ENCODE measurements at places on chromosomes 6 and 20.

- DNase-seq = no peak
These were observed 14.8 kb upstream of the MDGA1 start for GRCh38 chr6:37712508-37712907.

- DNase-seq = no peak
These were observed 723 bp downstream of the AKIRIN2 start for GRCh38 chr6:87701344-87701675.

DNA sequence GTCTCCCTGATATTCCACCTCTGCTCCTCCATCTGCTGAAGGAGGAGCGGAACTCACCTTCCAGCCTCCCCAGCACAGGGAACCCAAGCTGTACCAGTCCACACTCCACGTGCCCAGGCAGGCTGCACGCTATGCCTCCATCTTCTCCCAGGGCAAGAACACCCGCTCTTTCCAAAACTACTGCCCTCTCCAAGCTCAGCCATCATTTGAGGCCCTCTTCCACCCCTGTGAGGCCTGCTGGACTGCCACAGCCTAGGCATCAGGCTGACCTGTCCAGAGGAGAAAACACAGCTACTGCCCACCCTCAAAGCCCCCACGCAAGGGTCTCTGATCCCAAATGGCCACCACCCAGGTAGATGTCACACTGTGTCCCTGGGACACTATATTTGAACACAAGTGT is 99.9 kb downstream of the PRND start:
- DNase-seq = no peak

GRCh38 chr6:150418827-150419594 is 50.2 kb downstream of the IYD start:
- DNase-seq = peak; percentile 27

DNA sequence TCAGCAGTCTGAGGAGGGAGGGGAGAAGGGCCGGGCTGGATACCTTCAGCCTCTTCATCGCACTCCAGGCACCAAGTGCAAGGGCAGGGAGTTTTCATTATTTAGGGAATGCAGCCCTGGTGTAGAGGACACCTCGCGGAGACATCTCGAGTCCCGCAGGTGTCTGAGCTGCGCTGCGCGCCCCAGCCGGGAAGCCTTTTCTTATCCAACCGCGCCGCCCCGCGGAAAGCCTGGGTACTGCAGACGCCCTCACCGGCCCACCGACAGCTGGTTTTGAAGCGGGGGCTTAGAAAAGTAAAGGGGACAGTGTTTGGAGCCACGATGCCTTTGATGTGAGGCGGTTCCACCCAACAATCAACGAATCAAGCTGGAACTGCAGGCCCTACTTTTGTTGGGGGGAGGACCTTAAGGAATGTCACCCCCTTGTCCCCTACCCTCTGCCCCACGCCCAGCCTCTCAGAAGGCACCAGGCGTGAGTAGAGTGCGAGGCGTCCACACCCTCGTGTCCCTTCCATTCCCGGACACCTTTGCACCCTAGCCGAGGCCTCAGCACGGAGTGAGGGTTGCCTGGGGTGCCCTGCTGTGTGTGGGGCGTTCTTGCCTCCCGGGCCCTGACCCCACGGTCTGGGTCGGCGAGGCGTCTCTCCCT is 8.6 kb downstream of the NKX2-2 start:
- DNase-seq = peak; percentile 40

DNA sequence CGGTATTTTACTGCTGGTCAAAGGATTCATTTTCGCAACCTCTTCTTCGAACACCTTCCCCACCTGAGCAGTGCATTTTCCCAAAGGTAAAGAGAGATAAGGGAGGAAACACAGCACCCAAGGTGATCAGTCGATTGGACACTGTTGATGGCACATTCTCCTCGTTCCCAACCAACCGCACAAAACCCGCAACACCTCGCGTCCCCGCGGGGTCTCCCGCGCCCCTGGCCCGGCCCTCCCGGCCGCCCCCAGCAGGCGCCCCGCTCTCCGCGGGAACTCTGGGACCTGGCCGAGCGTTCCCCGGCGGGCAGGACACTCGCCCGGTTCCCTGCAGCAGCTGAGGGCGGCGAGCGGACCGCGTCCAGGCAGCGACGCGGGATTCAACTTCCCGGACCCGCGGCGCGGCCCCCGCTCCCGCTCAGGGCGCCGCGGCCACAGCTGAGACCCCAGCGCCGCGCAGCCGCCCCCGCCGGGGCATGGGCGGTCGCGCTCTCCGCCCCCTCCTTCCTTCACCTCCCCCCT is 506 bp downstream of the RGS17 start:
- DNase-seq = no peak

DNA sequence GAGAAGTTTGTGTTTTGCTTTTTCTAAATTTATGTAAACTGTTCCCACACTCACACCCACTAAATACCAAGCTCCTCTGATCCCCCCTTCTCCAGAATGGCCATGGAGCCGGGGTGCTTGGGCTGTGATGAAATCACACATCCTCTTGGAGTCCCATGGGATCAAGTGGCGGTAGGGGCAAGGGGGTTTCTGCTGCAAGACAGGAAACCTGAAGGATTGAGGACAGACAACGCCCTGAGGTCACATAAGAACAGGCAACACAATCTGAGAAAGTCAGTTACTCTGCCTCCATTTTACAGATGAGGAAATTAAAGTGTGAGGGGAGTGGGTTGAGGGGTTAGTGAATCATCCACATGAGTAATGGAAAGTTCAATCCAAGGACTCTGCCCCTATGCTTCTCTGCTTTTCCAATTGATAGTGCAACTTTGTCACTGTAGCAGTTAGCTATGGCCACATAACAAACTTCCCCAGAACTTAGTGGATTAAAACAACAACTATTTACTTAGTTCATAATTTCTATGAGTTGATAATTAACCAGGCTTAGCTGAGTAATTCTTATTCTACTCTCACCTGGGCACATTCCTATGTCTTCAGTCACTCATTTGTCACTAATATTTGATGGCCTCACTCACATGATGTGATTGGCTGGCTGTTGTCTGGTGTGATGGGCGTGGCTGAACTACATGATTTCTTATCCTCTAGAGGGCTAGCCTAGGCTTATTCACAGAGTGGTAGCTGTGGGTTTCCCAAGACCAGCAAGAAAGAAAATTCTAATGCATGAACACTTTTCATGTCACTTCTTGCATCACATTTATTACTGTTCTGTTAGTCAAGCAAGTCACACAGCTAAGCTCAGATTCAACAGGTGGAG is 311.1 kb upstream of the RNF24 start:
- no peak for DNase-seq

DNA sequence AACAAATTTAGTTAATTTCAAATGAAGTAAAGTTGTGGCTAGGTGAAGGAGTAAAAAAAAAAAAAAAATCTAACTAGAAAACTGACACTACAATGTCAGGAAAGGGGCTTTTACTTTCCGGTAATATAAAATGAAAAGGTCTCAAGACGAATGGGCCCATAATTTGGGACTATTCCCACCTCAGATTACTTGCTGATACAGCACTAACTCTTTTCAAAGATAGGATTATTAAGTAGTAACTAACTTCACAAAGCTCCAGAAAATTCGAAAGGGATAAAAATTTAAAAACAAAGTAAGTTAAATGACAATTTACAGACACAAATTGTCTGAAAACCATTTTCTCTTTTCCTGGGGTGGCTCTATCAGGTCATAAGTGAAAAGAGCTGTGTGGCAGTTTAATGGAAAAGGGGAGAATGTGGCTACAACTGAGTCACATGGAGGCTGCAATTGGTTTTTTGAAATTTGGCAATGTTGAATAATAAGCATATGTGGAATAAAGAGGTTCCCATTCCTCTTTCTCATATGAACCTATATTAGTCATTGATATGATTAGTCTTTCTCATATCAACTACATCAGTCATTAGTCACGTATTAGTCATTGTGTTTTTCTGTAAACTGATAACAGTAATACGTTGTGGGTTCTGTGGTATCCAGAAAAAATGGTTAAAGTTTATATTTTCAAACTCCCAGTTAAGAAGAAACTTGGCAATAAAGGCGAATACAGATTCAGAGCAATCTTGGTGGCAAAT is 78.0 kb downstream of the RWDD2A start:
- DNase-seq = no peak

DNA sequence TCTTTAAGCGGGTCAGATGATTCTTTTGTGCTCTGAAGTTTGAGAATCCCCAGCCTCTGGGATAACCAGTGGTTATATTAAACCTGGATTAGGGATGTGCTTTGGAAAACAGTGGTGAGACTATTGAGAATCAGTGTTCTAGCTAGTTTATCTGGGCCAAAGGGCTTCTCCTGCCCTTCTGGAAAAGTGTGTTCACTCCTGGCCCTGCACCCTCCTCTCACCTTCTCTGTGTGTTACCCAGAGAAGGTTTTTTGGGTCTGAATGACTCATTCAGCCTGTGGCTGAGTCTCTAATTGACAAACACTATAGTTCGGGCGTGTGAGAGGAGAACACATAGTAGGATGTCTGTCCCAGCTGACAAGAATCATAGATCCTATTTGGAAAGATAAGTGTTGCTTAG is 66.7 kb downstream of the LRRC1 start:
- no peak for DNase-seq

DNA sequence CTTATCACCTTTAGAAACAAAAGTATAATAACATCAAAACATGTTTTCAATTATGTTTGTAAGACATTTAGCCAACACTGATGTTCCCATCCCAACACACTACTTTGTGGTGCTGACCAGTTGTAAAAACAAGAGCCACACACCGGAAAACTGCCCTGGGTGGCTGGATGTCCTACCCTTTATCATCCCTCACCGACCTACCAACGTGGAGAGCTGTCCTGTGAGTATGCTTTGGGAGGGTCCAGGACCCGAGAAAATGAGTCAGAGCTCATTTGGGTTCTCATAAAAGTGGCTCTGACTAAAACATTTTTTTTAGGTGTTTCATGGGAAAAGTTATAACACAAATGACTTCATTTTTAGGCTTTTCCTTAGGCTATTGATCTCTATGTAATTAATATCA is 29.3 kb upstream of the CTAGE9 start:
- no peak for DNase-seq

- no peak for DNase-seq
These were observed at the start of gene EDN1 for GRCh38 chr6:12289933-12290820. TSS of gene EDN1 (plus strand) at chr6:12290361. CDS start at chr6:12290630, 269 bp downstream.

- DNase-seq = no peak
These were observed 7.9 kb upstream of the FAM210B start for GRCh38 chr20:56350842-56351241.

GRCh38 chr20:11098888-11099287 is 425.1 kb upstream of the JAG1 start:
- DNase-seq = no peak

DNA sequence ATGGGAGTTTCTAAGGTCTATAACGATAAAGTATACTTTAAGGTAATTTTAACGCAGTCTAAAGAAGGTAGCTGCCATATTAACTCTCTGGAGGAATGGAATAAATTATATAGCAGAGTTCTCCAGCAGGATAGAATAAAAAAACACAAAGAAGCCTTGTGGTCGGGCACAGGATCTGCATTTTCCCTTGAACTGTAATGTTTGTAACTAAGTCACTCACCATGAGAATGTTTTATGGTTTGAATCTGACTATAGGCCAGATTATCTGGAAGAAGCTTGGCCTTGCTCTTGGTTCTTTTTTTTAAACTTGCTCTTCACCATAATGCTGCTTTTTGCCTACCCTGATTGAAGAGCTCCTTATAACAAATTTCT is 238.8 kb upstream of the NOX3 start:
- DNase-seq = no peak

DNA sequence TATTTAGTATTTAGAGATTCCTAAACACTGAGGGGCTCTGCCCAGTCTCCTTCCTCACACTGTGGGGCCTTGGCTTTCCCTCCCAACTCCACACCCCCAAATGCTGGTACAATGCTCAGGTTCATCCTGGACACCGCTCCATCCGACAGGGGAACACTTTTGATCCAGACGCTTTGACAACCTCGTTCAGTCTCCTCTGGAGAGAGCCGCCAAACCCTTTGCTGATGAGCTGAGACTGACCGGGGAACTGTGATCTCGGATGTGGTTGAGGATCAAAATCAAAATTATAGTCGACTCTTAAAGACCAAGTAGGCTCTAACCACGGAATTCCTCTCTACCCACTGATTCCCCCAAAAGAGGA is 38.8 kb upstream of the HLA-E start:
- no peak for DNase-seq

- DNase-seq = no peak
These were observed 315.0 kb downstream of the ESR1 start for GRCh38 chr6:152122434-152122833.

DNA sequence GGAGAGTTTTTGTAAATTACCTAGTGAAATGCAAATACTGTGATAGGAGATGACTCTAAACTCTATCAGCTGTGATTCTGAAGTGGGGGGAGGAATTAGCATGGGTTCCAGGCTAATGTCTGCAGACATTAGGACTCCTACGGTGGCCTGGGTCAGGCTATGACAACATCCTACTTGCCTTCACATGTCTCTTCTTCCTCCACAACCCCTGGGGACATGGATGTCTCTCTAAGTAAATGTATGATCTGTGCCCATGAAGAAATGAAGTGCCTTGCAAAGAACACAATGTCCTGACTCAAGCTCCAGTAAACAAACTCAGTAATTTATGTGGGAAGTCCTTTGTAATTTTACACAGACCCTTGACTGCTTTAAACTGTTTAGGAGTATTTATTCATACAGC is 165.8 kb upstream of the EEF1E1 start:
- no peak for DNase-seq

DNA sequence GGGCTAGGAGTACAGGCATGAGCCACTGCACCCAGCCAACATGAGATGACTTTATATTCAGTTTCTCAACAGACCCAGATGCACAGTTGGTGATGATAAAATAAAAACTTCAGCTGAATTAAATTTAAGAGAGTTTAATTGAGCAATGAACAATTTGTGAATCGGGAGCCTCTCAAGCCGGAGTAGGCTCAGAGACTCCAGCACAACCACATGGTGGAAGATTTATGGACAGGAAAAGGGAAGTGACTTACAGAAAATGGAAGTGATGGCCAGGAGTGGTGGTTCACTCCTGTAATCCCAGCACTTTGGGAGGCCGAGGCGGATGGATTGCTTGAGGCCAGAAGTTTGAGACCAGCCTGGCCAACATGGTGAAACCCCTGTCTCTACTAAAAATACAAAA is 10.4 kb upstream of the BCAS4 start:
- no peak for DNase-seq

- no peak for DNase-seq
These were observed 143.0 kb upstream of the TNFAIP3 start for GRCh38 chr6:137724018-137724403.

DNA sequence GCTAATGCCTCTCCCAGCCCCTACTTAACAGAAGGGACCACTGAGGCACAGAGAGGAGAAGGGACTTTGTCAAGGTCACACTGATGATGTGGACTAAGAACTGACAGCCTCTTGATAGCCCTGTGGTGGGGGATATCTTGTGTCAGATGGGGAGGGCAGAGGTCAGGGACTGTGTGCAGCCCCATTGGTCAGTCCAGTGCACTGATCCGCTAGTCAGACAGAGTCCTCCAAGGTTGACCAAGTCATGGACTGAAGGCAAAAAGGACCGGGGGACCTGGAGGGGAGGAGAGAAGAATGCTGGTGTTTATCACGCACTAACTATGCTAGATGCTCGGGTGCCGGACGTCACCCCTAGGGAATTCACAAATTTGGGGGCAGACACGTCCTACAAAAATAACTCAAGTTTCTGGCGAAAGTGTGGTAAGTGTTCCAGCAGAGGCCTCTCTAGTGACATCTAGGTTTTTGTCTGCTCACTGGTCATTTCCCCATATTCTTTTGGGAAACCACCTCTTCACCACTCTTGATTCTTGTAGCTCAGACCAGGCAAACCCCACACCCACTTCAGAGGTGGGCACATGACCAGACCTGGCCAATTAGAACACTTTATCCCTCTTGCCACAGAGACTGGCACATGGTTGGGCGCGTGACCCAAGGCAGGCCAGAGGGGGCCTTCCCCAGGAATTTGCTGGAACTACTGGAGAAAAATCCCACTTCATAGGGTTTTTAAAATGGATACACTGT is 21.0 kb downstream of the TCF15 start:
- DNase-seq = no peak
